ENCODE measurements at places on chromosomes 7 and 10.

DNA sequence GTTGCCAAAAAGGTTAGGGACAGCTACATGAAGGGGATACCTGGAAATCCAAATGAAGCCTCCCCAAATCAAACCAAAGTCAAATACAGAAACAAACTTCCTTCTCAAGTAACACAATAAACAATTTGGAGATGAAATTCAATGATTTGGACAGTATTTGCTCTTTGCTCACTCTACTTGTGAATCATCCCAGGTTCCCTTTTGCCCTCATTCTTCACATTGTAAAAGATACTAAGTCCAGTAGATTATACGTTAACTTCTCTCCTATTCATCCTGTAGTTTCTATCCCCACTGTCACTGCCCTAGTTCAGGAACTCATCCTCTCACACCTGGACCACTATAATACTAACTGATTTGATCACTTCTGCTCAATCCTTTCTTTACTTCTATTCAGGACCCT lies 28.3 kb downstream of the FZD1 start:
- no peak for DNase-seq

GRCh38 chr10:110153396-110153795 lies 54.0 kb upstream of the MXI1 start:
- no peak for DNase-seq

GRCh38 chr10:46175296-46175695 lies 111.5 kb upstream of the ANTXRL start:
- no peak for DNase-seq

- DNase-seq = no peak
These were observed 81.8 kb downstream of the SPAG6 start for GRCh38 chr10:22427101-22427500.

DNA sequence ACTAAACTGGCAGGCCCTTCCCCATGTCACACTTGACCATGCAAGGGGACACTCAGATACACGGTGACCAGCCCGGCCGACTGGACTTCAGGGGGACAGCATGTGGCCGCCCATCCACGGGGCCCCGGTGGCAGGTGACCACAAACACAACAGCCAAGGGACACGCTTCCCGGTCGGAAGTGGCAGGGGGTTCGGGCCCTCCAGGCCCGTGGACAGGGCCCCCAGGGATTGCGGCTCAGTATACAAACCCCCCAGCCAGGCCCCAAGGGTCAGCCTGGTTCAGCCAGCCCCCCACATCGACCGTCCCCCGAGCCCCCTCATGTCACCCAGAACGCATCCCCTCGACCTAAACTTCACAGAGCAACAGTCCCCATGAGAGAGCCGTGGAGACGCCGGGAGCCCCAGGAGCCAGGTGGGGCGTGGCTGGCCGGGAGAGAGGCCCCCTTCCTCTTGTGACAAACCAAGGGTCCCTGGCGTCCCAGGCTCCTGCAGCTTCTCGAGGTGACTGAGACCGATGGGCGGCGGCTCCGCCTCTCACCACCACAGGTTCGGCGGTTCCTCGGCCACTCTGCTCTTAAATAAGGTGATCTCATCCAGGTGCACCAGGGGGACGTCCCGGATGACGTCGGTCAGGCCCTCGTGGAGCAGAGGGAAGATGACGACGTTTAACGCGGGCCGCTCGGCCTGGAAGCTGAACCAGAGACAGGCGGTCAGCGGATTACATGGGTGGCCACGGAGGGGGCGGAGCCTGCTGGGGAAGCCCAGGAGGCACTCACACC lies 57.8 kb upstream of the TNRC18 start:
- no peak for DNase-seq

GRCh38 chr10:69855346-69856111 lies 53.8 kb downstream of the COL13A1 start:
- DNase-seq = no peak

Data from GM12878 (cell line).